ENCODE measurements at places on chromosomes 5 and 9. TPM values are rescaled to one million over a fixed set of nuclear protein-coding genes. Genes with fewer than 3 reads are reported as not detected.

DNA sequence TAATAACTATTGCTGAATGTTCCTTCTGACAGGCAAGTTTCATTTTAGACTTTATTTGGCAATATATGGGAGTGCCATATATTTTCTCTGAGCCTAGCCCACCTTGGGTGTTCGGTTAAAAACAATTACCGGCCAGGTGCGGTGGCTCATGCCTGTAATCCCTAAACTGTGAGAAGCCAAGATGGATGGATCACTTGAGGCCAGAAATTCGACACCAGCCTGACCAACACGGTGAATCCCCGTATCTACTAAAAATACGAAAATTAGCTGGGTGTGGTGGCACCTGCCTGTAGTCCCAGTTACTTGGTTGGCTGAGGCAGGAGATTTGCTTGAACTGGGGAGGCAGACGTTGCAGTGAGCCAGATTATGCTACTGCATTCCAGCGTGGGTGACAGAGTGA lies 47.9 kb downstream of the TNFSF15 start:
- no peak overlapping the region for H3K27ac ChIP-seq
- no peak for DNase-seq
- peaks cover 9% of the 10 kb centered on the region for H3K27me3 ChIP-seq

DNA sequence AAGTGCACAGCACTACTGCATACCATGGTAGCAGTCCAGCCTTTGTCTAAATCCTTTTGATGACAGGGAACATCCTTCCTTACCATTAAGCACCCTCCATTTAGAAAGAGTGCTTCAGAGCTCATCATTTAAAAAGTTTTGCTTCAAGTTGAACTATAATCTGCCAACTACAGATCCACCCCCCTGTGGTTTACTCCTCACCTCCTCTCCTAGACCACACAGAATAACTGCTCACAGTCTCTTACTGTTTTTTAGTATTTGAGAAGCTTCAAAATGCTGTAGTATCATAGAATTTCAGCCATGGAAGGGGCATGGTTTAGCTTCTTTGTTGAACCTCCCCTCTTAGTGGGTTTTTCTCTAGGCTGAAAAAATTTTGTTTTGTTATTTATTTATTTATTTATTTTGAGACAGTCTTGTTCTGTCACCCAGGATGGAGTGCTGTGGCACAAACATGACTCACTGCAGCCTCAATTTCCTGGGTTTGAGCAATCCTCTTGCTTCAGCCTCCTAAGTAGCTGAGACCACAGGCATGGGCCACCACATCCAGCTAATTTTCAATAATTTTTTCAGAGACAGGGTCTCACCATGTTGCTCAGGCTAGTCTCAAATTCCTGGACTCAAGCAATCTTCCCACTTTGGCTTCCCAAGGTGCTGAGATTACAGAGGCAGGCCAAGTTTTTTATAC lies 384.3 kb upstream of the RFX3 start:
- H3K4me3 ChIP-seq, result no peak overlapping the region
- H3K36me3 ChIP-seq, result peaks cover 2% of the 10 kb centered on the region
- H3K27ac ChIP-seq, result no peak overlapping the region
- DNase-seq, result no peak
- H3K4me1 ChIP-seq, result peaks cover 39% of the 10 kb centered on the region

GRCh38 chr9:131618071-131618479 lies 72.8 kb downstream of the PRRT1B start:
- no peak overlapping the region for H3K4me3 ChIP-seq
- H3K27me3 ChIP-seq, result no peaks in the 10 kb centered on the region
- H3K4me1 ChIP-seq, result peaks cover 9% of the 10 kb centered on the region
- no peak for DNase-seq
- H3K36me3 ChIP-seq, result peaks cover 47% of the 10 kb centered on the region
- H3K27ac ChIP-seq, result peak overlapping the region; percentile 54

The PCDHA1 gene
- not detected for total RNA-seq

GRCh38 chr5:73066466-73066865 lies 53.9 kb upstream of the TMEM171 start:
- H3K27ac ChIP-seq, result peak overlapping the region; percentile 69
- no peaks in the 10 kb centered on the region for H3K27me3 ChIP-seq
- H3K36me3 ChIP-seq, result peaks cover 14% of the 10 kb centered on the region
- no peak overlapping the region for H3K4me3 ChIP-seq
- H3K4me1 ChIP-seq, result peaks cover 20% of the 10 kb centered on the region

The SPATA31C1 gene
- not detected for total RNA-seq

The DMRT2 gene
- total RNA-seq, result not detected

GRCh38 chr9:33106372-33106771 lies 29.9 kb upstream of the SMU1 start:
- H3K4me1 ChIP-seq, result peaks cover 66% of the 10 kb centered on the region
- H3K27me3 ChIP-seq, result no peaks in the 10 kb centered on the region
- H3K27ac ChIP-seq, result peak overlapping the region; percentile 96

- H3K4me1 ChIP-seq, result peaks cover 9% of the 10 kb centered on the region
- peaks cover 37% of the 10 kb centered on the region for H3K27me3 ChIP-seq
- H3K4me3 ChIP-seq, result no peak overlapping the region
- H3K36me3 ChIP-seq, result peaks cover 9% of the 10 kb centered on the region
- no peak overlapping the region for H3K27ac ChIP-seq
These were observed 23.3 kb downstream of the SMIM23 start for GRCh38 chr5:171808951-171809350.

The SOHLH1 gene
- total RNA-seq, result not detected

DNA sequence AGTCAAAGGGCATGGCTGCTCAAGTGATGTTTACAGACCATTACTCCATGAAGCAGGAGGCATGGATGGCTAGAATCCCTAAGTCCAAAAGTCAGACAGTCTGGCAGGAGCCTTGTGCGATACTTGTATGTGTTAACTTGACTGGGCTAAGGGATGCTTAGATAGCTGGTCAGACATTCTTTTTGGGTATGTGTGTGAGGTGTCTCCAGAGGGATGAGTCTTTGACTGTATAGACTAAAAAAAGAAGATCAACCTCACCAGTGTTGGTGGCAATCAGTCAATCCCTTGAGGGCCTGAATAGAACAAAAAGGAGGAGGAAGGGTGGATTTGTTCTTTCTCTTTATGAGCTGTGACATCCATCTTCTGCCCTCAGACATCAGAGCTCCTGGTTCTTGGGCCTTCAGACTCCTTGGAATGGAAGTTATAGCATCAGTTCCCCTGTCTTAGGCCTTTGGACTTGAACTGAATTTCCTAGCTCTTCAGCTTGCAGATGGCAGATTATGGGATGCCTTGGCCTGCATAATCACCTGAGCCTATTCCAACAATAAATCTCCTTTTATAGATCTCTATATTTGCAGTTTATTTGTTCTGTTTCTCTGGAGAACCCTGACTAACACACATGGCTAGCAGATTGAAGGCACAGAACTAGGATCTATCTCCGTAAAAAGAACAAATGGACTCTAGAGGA lies 9.7 kb upstream of the HSPB3 start:
- no peak overlapping the region for H3K4me3 ChIP-seq
- DNase-seq, result no peak
- peak overlapping the region; percentile 38 for H3K27ac ChIP-seq
- H3K4me1 ChIP-seq, result peaks cover 38% of the 10 kb centered on the region
- H3K36me3 ChIP-seq, result no peaks in the 10 kb centered on the region

- no peak for DNase-seq
- no peak overlapping the region for H3K27ac ChIP-seq
- no peak overlapping the region for H3K4me3 ChIP-seq
These were observed 29.6 kb upstream of the FCN2 start for GRCh38 chr9:134851020-134851419.

- no peak for DNase-seq
- H3K36me3 ChIP-seq, result peaks cover 8% of the 10 kb centered on the region
- peak within 1 kb of the TSS; percentile 86 for H3K4me3 ChIP-seq
- H3K27ac ChIP-seq, result peak within 1 kb of the TSS; percentile 89
- no peaks in the 10 kb centered on the region for H3K27me3 ChIP-seq
These were observed at the start of gene KCNMB1 for GRCh38 chr5:170388818-170389549. TSS of gene KCNMB1 (minus strand) at chr5:170389367. CDS start at chr5:170385447, 3,920 bp downstream.

The MSX2 gene
- 2.2 TPM for total RNA-seq

GRCh38 chr9:72586388-72587130 lies 65.2 kb downstream of the TMC1 start:
- H3K36me3 ChIP-seq, result no peaks in the 10 kb centered on the region
- no peak for DNase-seq
- H3K27ac ChIP-seq, result no peak overlapping the region
- H3K27me3 ChIP-seq, result no peaks in the 10 kb centered on the region
- no peak overlapping the region for H3K4me3 ChIP-seq

- H3K4me3 ChIP-seq, result no peak overlapping the region
- H3K27me3 ChIP-seq, result no peaks in the 10 kb centered on the region
- H3K36me3 ChIP-seq, result peaks cover 1% of the 10 kb centered on the region
- H3K4me1 ChIP-seq, result peaks cover 17% of the 10 kb centered on the region
These were observed 404.6 kb downstream of the GADD45G start for GRCh38 chr9:90009447-90009846.

- DNase-seq, result no peak
- H3K4me1 ChIP-seq, result peaks cover 20% of the 10 kb centered on the region
- peak overlapping the region; percentile 50 for H3K27ac ChIP-seq
- H3K27me3 ChIP-seq, result no peaks in the 10 kb centered on the region
These were observed 185.0 kb downstream of the DIRAS2 start for GRCh38 chr9:90457386-90458190.

The MTRR gene
- 37.2 TPM for total RNA-seq

GRCh38 chr5:32598260-32598937 lies 13.0 kb downstream of the SUB1 start:
- peaks cover 38% of the 10 kb centered on the region for H3K36me3 ChIP-seq
- no peak for DNase-seq
- H3K27me3 ChIP-seq, result no peaks in the 10 kb centered on the region
- peaks cover 63% of the 10 kb centered on the region for H3K4me1 ChIP-seq

DNA sequence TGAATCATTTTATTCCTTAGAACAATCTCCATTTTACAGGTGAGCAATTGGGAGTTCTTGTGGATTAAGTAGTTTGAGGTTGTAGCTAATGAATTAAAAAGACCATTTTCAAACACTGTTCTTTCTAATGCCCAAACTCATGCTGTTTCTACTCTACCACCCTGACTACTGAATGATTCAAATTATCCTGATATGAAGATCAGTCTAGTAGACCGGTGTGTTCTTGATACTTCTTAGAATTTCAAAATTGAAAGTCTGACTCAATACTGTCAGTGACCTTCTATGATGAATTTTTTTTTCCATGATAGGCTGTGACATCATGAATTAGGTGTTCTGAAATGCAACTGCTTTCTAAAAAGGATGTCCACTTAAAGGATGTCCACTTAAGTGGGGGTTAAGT lies 515.5 kb downstream of the DMAC1 start:
- DNase-seq, result no peak
- no peaks in the 10 kb centered on the region for H3K36me3 ChIP-seq
- H3K27ac ChIP-seq, result no peak overlapping the region

DNA sequence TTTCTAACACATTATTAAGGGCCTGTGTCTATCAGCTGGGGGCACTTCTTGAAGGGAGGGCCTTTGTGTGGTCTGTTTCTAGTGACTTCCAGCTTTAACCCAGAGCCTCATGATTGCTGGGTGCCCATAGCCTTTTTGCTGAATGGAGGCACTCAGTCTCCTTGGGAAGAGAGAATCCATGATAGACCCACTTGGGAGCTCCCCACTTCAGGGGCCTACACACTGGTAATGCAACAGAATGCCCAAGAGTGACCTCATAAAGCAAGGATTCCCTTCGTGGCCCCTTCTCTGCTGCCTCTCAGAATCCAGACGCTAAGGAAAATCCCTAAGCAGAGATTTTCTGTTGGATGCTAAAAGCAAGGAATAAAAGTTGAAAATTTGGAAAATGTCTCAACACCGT lies at the start of gene CATSPER3:
TSS of gene CATSPER3 (plus strand) at position 301 of the 400 bp plus-strand sequence. CDS start at position 386, 85 bp downstream.
- no peaks in the 10 kb centered on the region for H3K4me1 ChIP-seq
- H3K27me3 ChIP-seq, result no peaks in the 10 kb centered on the region
- DNase-seq, result no peak
- H3K36me3 ChIP-seq, result peaks cover 9% of the 10 kb centered on the region

DNA sequence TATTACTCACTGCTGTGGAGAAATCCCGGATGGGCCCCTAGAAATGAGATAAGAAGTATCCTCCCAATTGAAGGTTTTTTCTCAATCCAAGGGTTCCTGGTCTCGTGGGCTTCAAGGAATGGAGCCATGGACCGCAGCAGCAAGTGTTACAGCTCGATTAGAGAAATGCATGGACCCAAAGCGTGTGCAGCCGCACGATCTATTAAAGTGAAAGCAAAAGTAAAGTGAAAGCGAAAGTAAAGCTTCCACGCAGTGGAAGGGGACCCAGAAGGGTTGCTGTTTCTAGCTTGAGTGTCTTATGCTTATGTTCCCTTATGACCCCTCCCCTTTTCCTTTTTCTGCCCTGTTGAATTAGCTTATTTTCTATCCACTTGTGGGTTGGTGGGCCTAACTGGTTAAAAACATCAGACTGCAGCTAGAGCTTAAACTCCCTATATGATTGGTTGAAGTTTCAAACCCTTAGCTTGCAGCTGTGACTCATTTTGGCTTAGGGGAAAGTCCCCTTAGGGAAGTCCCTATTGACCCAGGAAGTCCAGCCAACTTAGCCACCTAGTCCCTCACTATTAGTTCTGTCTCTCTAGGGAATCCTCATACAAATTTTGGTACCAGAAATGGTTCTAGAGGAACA lies 1111.8 kb downstream of the TAF11L14 start:
- no peak overlapping the region for H3K4me3 ChIP-seq
- DNase-seq, result no peak
- no peaks in the 10 kb centered on the region for H3K27me3 ChIP-seq
- H3K4me1 ChIP-seq, result no peaks in the 10 kb centered on the region
- no peak overlapping the region for H3K27ac ChIP-seq
- no peaks in the 10 kb centered on the region for H3K36me3 ChIP-seq

GRCh38 chr5:176902102-176902814 lies 3.1 kb upstream of the HK3 start:
- H3K27me3 ChIP-seq, result no peaks in the 10 kb centered on the region
- H3K4me1 ChIP-seq, result peaks cover 21% of the 10 kb centered on the region
- H3K36me3 ChIP-seq, result peaks cover 38% of the 10 kb centered on the region
- no peak overlapping the region for H3K4me3 ChIP-seq
- H3K27ac ChIP-seq, result no peak overlapping the region
- no peak for DNase-seq

The DHX29 gene
- 23.0 TPM for total RNA-seq

DNA sequence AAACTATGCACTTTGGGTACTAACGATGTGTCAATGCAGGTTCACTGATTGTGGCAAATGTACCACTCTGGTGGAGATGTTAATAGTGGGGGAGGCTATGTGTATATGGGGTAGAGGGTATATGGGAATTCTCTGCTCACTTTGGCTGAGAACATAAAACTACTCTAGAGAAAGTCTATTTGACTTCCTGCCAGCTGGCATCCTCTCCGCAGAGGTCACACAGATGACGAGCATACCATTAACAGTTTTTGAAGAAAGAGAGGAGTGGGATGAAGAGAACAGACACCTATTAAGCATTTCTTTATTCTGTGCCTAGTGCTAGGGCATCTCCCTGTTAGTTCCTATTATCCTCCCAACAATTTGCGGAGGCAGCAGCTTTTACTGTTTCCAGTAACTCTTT lies 58.4 kb upstream of the TRIM32 start:
- no peak overlapping the region for H3K4me3 ChIP-seq
- peaks cover 7% of the 10 kb centered on the region for H3K4me1 ChIP-seq
- no peaks in the 10 kb centered on the region for H3K27me3 ChIP-seq
- DNase-seq, result no peak
- no peak overlapping the region for H3K27ac ChIP-seq

The ENTREP1 gene
- total RNA-seq, result 3.8 TPM

- H3K36me3 ChIP-seq, result no peaks in the 10 kb centered on the region
- peak; percentile 90 for DNase-seq
- H3K27me3 ChIP-seq, result no peaks in the 10 kb centered on the region
- peaks cover 27% of the 10 kb centered on the region for H3K4me1 ChIP-seq
- H3K27ac ChIP-seq, result no peak overlapping the region
These were observed 550 bp downstream of the CORO2A start for GRCh38 chr9:98191671-98192502.

The CCL28 gene
- total RNA-seq, result 0.10 TPM

GRCh38 chr5:31720004-31720403 lies 81.1 kb downstream of the PDZD2 start:
- no peak overlapping the region for H3K4me3 ChIP-seq
- H3K27me3 ChIP-seq, result peaks cover 18% of the 10 kb centered on the region
- H3K4me1 ChIP-seq, result no peaks in the 10 kb centered on the region

The IL12B gene
- not detected for total RNA-seq

The SHROOM1 gene
- 7.6 TPM for total RNA-seq

Data from chondrocyte (in vitro differentiated cells).